NCI-H1105 treated with DMSO at 0.1 percent for 48 hours (cell line): ENCODE measurements at places on chromosomes 2 and 18.

DNA sequence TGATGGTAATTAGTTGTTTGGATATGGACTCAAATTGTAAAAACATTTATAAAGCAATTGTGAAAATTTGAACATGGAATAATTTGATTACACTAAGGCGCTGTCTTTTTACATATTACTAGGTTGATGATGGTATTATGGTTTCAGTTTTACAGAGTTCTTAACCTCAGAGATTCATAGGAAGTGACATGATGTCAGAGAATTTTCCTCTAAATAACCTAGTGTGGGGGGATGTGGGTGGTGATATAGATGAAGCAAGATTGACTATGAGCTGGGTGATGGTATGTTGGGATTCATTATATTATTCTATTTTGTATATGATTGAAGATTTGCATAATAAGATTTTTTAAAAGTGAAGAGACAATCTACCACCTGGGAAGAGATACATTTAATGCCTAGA is 45.9 kb upstream of the ATP5MC3 start:
- DNase-seq: no peak

DNA sequence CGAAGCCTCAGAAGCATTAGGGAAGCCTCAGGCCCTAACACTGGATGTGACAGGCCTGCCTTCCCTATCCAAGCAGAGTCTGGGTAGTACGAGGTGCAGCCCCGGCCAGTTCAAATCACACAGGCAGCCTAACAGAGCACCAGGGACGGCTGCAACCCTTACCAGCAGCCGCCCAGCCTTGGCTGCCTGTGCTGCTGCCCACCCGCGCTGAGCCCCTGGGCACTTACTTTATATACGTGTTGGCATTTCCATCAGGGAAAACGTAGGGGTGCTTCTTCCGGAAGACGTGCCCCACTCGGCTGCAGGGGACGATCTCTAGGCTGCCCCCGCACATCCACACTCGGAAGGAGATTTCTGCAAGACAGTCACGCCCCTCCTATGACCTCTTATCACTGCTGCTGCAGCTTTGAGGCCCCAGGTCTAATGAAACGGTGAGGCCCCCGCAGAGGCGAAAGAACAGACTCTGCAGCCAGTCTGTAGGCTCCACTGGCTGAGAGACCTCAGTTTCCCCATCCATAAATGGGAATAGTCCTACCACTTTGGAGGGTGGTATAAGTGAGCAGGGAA is 124.7 kb upstream of the CAPN13 start:
- DNase-seq: no peak

DNA sequence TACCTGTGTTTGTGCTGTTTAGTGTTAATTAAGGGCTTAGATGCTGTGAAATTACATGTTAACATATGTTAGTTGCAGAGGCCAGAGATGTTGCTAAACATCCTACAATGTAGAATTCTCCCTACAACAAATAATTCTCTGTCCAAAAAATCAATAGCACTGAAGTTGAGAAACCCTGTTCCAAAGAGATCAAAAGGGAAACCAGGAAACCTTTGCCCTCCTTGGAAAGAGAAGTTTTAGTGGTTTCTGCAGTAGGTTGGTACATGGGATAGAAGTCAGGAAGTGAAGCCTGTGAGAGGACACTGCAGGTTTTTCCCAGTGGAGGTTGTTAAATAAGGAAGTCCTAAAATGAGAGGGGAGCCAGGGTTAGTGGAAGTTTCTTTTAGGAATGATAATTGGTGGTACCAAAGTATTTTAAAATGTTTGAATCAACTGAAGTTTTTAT is 6.3 kb upstream of the RMDN2 start:
- no peak for DNase-seq

DNA sequence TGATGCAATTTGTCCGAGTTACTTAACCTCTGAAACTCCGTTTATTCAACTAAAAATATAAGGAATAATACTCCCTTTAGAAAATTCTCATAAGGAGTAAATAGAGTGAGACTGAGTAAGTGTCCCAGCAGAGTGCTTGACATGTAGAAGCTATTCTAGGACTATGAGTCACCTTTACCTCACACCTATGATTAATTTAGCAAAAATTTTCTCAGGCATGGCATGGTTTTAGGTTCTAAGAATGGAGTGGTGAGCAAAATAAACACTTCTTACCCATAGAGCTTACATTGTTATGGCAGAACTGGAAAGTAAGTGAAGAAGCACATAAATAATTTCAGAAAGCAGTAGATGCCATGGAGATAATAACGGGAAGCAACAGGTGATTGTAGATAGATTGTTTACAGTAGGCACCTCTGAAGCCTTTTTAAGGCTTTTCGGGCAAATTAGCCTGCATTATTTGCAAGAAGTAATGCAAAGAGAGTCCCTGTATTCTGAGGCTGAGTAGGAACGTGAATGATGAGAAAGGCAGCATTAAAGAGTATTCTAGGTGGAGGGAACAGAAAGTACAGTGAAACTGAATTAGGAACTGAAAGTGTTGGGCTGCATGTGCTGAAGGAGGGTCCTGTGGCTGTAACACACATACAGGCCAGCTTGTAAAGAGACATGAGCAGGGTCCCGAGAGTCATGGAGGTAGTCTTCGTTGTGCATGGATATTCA is 209.2 kb downstream of the ZNF407 start:
- no peak for DNase-seq

- peak; percentile 16 for DNase-seq
These were observed 184.8 kb downstream of the NCK2 start for GRCh38 chr2:105929516-105929915.

DNA sequence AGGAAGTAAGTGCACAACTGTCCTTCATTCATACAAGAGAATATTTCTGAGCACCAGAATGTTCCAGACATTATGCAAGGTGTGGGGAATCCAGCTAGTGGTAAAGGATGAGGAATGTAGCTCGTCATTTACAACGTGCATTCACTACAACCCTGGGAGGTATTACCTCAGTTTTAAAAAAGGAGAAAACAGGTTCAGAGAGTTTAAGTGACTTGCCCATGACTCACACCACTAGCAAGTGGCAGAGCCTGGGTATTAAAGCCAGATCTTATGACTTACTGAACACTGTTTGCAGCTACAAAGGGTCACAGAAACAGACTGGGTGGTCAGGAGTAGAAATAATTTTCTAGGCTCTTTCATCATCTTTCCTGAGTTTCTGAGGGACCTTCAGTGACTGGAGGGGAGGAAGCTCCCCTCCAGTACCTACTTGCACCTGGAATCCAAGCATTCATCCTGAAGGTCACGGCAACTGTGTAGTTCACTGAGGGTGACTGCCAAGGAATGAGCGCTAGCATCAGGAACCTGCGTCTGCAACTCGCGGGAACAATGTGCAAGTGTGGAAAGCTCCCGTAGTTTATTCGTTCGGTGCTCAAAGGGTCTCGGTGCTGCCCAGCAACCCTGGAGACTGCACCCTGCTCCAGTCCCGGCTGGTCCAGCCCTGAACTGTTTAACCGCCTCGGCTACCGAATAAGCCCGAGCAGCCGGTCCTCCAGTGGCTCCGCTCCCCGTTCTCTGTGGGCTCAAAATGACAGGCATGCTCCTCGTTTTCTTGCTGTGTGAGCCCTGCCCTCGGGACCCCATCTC is 647 bp downstream of the CCDC121 start:
- DNase-seq: no peak

GRCh38 chr2:81976998-81977397 is 1672.4 kb upstream of the LRRTM1 start:
- DNase-seq: no peak

GRCh38 chr2:200356857-200357384 is 50.4 kb downstream of the SPATS2L start:
- DNase-seq: no peak

DNA sequence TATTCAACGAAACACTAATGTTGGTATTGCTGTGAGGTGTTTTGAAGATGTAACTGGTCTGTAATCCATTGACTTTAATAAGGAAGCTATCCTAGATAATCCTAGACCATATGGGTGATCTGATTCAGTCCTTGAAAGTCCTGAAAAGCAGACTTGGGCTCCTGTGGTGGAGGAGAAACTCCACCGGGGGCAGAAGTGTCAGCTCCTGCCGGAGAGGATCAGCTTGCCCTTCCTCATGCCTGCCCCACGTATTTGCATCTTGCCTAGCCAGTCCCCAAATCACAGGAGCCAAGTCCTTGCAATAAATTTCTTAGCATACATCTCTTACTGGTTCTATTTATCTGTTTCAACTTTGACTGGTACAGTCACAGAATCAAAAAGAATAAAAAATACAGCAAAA is 144.2 kb upstream of the DLGAP1 start:
- no peak for DNase-seq

DNA sequence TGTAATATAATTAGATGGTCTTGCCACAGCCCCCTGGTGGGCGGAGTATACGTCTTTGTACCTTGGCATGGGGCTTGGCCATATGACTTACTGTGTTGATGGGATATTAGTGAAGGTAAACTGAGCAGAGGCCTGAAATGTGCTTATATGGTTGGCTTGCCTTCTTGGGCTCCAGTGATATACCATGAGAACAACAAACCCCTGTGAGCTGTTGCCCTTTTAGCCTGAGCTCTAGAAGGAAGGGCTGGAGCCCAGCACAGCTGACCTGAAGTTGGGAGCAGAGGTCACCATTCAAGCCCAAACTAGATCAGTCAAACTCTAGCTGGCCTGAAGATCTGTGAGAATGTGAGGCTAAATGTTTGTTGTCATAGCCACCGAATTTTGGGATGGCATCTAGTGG is 75.2 kb upstream of the CD302 start:
- no peak for DNase-seq

- DNase-seq: no peak
These were observed 338.0 kb downstream of the TDRD15 start for GRCh38 chr2:21461754-21462240.

- DNase-seq: no peak
These were observed 444.0 kb upstream of the SPHKAP start for GRCh38 chr2:228625481-228625880.

- no peak for DNase-seq
These were observed 367.4 kb upstream of the GULP1 start for GRCh38 chr2:187924293-187924692.

DNA sequence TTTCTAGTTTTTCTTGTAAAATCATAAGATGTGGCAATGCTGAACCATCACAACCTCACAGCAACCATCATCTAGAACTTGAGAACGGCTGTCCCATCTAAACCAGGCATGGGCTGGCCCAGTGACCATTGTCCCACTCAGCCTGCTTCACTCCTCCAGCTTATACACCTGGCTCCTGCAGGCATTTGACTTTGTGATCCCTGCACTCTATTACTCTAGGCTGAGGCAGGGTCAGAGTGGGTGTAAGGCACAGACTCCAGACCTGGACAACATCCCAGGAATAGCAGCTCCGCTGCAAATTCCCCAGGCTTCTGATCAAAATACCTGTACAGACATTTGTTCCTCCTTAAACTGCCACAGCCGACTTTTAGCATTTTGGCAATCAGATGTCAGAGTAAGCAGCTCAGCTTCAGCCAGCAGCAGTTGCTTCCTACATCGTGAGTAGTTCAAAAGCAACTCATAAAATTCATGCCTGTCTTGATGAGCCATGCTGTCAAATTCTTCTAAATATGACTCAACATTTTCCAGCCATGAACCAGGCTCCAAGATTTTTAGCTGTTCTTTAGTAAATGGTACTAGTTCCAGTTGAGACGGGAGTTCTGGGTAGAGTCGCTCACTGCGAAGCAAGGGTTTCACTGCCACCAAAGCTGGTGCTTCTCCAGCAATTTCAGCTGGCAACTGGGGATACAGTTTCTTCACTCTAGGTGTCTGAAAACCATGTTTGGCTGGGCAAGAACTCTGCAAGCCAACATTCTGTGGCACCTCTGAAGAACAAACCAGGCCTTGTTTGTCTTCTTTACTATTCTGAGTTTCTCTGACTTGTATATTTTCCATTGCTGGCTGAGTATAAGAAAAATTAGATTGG is 12.8 kb downstream of the EPG5 start:
- DNase-seq: no peak

GRCh38 chr2:63888490-63889402 is 47.0 kb downstream of the UGP2 start:
- peak; percentile 37 for DNase-seq

GRCh38 chr2:33215299-33215698 is 261.1 kb upstream of the RASGRP3 start:
- DNase-seq: no peak

GRCh38 chr2:72085036-72085435 is 62.6 kb downstream of the CYP26B1 start:
- DNase-seq: no peak

DNA sequence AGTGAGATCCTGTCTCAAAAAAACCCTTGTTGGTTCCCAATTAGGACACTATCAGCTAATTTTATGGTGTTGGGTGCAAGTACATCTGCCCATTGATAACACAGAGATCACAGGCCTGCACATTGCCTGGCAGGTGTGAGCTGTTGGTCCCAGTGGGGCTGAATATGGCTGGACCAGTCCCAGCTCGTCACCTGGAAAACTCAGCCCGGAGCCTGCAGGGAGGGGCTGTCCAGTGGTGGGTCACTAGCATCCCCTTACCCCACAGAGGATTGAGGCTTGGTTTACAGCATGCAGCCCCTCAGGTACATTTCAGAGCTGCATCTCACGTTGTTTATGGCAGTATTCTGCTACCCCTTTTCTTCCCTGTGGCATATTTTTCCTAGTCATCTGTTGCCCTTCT is 40.8 kb upstream of the CHMP1B start:
- DNase-seq: no peak

- DNase-seq: no peak
These were observed 79.0 kb downstream of the BMPR2 start for GRCh38 chr2:202455114-202455513.

GRCh38 chr2:10278029-10278762 is 24.5 kb upstream of the HPCAL1 start:
- DNase-seq: no peak

DNA sequence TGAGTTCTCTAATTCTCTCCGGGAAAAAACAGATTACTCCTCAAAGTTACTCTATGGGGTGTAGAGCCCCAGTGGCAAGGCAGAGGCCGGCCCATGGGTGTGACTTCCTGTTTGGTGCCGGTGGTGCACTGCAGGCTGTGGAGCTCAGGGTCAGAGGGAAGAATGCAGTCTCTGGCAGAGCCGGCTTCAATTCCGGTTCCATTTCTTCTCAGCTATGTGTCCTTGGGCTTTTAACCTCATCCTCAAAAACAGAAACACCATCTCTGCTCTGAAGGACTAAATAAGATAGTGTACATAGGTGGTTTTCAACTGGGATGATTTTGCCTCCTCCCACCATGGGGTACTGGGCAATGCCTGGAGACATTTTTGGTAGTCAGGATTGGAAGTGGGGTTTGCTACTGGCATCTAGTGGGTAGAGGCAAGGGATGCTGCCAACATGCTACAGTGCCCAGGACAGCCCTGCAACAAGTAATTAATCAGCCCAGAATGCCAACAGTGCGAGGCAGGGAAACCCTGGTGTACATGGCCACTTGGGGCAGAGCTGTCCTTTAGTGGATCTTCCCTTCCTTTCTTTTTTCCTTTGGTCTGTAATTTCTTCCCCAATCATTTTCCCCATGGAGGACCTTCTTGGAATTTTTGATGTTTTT is 81.2 kb downstream of the INSIG2 start:
- DNase-seq: no peak

- DNase-seq: no peak
These were observed 482.7 kb downstream of the FBXO15 start for GRCh38 chr18:73664896-73665295.

GRCh38 chr18:77108001-77108692 is 24.4 kb downstream of the MBP start:
- DNase-seq: peak; percentile 11

GRCh38 chr2:98444436-98445176 is at the start of gene INPP4A:
Gene INPP4A, plus strand, starts transcription at chr2:98444858. Its CDS starts 75,191 bp downstream, at chr2:98520049.
- DNase-seq: peak; percentile 58
